ENCODE measurements at places on chromosomes 1 and 21.

DNA sequence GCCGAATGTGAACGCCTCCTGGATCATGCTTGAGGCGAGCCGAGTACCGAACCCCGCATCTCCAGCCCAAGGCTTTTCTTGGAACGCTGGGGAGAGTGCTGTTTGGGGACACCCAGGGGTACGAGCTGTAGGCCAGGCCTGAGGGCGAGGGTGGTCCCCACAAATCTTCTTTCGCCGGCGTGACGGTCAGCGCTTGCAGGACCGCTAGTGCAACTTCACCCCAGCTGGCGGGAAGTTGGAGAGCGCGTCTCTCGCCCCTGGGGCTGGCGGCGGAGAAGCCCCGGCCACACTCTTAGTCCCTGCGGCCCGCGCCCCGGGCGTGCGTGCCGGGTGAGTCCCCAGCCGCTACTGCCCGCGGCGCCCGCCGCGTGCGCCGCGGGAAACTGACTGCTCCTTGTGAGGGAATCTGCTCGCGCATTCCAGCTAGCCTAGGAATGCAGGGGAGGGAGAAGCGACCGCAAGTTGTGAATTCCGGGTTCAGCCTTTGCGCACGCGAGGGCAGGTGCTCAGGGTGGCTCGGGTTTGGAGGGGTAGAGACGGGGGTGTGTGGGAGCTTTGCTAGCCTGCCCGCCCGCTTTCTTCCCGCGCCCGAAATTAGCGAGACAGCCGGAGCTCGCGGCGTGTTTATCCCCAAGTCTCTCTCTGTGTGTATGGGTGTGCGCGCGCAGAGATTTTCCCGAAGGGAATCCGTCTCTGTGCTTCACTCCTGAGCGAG lies 884 bp downstream of the LHX4 start:
- peak; percentile 73 for DNase-seq

DNA sequence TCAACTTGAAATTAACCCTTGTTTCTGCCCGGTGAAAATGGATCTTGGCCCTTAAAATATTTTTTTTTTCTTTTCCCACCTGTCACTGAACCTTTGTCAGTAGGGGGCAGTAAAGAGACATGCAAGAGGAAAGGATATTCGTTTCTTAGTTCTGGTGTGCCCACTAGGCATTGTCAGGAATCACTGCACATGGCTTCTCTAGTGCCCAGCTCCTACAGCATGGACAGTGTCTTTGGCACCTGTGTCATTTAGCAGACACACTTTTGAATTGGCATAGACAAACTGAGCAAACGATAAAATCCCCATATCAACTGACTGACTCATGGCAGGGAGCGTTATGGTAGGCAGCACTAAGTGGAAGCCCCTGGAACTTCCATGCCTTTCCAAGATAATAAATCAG lies 1048.1 kb downstream of the BRINP3 start:
- no peak for DNase-seq

DNA sequence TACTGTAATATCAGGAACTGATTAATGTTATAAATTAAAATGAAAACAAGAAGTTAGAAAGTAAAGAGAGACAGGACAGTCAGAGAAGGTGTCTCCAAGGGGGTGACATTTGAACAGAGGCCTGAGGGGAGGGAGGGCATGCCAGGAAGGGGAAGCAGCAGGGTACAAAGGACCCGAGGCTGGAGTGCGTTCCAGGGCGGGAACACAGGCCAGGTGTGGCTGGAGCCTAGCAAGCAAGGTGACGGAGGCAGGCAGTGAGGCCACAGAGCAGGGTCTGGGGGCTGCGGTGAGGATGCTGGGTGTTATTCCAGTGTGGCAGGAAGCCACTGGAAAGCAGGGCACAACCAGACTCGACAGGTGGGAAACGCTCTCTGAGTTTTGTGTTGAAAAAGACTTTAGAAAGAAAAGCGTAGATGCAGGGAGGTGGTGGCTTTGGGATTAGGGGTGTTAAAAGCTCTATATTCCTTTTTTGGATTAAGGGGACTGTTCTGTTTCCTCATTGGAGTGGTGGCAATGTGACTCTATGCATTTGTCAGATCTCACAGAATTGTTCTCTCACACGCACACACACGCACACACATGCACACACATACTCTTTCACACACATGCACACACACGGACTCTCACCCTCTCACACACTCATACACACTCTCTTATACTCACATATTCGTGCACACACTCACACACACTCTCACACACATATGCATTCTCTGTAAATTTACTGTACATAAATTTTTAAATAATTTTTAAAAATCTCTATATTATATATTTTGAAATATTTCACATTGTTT lies 124.5 kb downstream of the GLIS1 start:
- DNase-seq = peak; percentile 33

- DNase-seq = no peak
These were observed 90.4 kb downstream of the ROR1 start for GRCh38 chr1:63864224-63864641.

GRCh38 chr1:210499956-210500355 lies 171.3 kb downstream of the HHAT start:
- DNase-seq = no peak

GRCh38 chr1:219060798-219061197 lies 112.9 kb upstream of the LYPLAL1 start:
- no peak for DNase-seq

- DNase-seq = no peak
These were observed 34.2 kb upstream of the COX20 start for GRCh38 chr1:244801246-244801645.

DNA sequence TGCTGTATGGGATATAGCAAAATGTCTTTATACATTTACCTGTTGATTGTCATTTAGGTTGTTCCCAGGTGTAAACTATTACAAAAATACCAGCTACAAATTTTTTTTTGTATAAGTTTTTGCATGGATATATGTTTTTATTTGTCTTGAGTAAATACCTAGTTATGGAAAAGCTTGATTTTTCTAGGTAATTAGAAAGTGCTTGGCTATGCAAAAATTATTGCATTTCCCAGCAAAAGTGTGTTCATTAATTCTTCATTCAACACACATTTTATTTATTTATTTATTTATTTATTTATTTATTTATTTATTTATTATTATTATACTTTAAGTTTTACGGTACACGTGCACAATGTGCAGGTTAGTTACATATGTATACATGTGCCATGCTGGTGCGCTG lies 22.1 kb downstream of the PDE4B start:
- no peak for DNase-seq

DNA sequence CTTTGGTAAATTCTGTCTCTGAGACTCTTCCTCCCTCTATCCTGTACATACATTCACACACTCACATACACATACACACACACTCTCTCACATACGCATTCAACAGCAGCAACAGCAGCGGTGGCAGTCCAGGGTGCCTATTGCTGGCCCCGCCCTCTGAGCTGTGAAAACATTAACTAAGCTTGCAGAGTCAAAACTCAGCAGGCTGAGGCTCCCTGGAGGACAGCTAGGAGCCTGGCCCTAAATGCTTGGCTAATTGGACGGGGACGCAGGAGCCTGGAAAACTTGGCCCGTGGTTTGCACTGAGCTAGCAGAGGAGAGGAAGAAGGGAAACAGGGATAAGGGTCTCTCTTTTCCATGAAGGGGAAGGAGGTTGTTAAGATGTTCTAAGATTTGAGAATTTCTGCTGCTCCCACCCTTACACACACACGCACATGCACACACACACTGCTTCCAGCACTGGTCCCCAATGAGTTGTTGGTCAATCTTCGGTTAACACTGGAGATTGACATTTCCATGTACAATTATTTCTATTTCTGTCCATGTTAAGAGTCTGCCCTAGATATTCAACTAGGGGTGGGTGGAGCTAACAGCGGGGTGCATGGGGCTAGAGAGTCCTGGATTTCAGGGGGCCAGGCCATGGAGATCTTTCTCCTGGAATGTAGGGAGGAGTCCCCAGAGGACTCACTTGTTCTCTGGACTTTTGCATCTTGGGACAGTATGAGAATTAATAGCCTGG lies 94.2 kb downstream of the PLXNA2 start:
- no peak for DNase-seq

DNA sequence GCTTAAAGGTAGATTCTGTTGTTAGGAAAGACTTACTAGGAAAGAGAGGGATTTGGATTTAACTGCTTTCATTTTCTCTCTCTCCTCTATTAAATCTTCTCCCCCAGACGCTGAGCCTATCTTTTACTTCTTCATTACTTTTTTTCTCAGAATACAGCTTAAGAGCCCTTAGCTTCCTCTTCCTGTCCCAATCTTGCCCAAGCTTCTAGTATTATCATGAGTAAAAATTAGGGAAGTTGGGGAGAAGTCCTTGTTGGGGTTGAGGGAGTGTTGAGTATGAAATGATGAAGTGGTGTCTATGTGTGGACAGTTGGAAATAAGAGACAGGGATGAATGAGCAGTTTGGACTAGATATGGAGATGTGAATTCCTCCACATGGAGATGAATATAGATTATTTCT lies 35.0 kb downstream of the ACP6 start:
- DNase-seq = no peak

- no peak for DNase-seq
These were observed 410.7 kb downstream of the DSCAM start for GRCh38 chr21:40436261-40436660.

GRCh38 chr1:163565166-163565565 lies 243.4 kb downstream of the NUF2 start:
- no peak for DNase-seq

- no peak for DNase-seq
These were observed 27.2 kb downstream of the SLC66A1 start for GRCh38 chr1:19339214-19339861.

- DNase-seq = no peak
These were observed 62.5 kb downstream of the UBIAD1 start for GRCh38 chr1:11335417-11336056.

DNA sequence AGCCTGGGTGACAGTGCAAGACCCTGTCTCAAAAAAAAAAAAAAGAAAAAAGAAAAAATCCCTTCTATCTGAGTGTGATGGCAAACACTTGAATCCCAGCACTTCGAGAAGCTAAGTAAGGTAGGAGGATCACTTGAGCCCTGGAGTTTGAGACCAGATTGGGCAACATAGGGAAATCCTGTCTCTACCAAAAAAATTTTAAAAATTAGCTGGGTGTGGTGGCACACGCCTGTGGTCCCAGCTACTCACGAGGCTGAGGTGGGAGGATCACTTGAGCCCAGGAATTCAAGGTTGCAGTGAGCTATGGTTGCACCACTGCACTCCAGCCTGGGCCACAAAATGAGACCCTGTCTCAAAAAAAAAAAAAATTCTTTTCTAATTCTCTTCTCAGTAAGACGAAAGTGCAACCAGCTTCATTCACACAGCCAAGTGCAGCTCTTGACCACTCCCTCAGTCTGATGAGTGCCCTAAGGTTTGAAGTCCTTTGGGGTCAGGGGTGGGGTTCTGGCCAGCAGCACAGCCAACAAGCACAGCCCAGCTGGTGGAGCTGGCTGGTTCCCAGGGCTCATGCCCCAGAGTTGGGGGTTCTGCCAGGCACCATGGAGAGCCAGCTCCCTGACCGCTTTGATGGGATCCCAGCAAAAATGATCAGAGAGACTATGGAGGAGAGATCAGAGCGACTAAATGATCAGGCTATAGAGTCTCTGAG lies 8.0 kb downstream of the SLC2A5 start:
- no peak for DNase-seq

DNA sequence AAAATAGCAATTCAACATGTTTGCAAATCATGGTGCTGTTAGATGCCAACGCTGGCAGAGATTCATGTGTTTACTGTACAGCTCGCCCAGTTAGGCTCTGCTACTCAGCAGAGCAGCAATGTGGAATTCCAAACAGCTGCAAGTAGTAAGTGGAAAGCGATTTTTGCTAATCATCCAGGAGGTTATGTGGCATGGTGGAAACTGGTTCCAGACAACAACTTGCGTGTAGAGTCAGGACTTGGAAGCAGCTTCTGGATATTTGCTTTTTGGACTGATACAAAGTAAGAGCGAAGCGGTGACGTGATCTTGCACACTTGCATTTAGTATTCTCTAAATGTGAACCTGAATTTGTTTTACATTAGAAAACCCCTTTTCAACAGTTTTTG lies 27.1 kb upstream of the HHAT start:
- no peak for DNase-seq

DNA sequence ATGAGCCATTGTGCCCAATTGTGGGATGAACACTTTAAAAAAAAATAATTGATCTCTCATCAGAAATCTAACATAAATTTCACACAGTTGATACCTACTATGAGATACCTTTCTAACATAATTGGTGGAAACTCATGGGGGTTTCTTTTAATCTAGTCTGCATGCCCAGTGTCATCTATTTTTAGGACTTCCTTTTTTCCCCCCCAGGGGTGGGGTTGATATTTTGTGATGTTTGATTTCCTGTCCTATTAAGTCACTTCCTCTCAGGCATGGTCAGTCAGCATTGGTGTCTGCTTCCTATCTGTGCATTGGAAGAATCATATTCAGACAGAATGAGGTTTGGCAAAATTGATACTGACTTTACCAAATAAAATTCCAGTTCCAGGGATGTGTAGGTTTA lies 21.5 kb downstream of the NFYC start:
- no peak for DNase-seq

- DNase-seq = no peak
These were observed 64.7 kb downstream of the RGL1 start for GRCh38 chr1:183869664-183870063.

DNA sequence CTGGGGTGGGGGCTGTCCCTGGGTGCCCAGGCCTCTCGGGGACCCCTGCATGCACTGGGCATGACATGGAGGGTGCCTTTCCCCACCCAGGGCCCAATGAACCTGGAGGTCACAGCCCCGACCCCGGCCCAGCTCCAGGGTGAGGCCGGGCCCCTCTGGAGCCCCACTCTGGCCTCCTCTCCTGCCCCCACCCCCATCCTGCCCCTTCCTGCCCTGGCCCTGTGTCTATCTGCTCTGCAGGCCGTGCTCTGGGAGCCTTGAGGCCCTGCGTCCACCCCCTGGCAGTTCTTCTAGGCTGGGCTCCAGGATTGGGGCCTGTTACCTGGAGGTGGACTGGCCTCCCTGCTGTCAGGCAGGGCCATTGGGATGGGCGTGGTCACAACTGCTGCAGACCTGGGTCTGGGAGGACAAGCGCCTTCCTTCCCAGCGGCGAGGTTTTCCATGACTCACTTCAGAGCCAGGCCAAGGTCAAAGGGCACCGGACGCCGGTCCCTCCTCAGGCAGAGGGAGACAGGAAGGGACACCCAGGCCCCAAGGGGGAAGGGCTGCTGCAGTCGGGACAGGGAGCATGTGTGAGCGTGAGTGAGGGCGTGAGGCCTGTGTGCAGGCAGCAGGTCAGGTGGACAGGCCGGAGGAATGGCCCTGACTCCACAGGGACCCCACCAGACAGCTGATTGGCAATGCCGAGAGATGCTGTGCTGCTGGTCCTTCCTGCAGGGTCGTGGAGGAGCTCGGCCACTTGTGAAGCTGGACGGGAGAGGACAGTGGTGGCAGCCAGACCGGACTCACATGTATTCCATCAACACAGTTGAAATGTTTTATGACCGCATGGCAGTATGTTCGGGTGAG lies 31.1 kb upstream of the POFUT2 start:
- DNase-seq = peak; percentile 88

GRCh38 chr1:104706631-104707147 lies 957.0 kb downstream of the AMY1C start:
- DNase-seq = no peak

Data from SJSA1 (cell line).